ENCODE measurements at places on chromosomes 2 and 18.

- DNase-seq = no peak
Measured at GRCh38 chr2:217837530-217837929, 165.3 kb downstream of the TNS1 start.

DNA sequence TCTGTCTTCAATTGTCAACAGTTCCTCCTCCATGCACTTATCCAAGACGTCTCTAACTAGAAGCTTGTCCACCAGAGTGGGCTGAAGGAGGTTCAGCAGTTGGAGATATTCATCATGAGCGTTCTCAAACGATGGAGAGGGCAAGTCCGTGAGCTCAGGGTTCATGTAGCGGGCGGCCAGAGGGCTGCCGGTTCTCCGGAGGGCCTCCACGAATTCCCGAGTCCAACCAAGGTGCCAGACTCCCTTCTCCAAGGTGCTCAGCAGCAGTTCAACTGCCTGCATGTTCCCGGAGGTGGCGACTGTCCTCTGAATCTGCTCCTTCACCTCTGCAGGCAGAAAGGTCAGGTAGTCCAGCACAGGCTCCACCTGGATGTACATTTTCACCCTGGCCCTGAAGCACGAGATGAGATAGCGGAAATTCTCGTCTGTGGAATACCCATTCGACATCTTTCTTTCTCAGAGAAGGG lies 590 bp downstream of the IFIH1 start:
- DNase-seq = no peak

DNA sequence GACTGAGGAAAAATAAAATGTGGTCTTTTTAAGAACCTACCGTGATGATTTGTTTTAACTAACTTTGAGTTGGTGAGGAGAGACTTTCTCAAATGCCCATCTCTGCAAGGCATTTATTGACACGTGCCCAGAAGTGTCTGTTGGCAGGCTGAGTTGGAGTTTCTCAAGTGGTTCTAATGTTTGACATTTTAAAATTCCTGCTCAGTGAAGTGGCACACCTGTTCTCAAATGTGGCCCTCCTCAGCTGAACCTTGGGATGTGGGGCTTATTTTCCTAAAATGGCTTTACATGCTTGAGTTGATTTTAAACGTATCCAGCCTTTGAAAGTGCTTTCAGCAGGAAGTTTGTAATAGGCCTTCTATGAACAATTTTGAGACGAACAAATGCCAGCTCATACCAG lies 876 bp upstream of the CAVIN2 start:
- no peak for DNase-seq

GRCh38 chr2:157897106-157897971 lies 21.2 kb upstream of the ACVR1 start:
- DNase-seq = no peak

DNA sequence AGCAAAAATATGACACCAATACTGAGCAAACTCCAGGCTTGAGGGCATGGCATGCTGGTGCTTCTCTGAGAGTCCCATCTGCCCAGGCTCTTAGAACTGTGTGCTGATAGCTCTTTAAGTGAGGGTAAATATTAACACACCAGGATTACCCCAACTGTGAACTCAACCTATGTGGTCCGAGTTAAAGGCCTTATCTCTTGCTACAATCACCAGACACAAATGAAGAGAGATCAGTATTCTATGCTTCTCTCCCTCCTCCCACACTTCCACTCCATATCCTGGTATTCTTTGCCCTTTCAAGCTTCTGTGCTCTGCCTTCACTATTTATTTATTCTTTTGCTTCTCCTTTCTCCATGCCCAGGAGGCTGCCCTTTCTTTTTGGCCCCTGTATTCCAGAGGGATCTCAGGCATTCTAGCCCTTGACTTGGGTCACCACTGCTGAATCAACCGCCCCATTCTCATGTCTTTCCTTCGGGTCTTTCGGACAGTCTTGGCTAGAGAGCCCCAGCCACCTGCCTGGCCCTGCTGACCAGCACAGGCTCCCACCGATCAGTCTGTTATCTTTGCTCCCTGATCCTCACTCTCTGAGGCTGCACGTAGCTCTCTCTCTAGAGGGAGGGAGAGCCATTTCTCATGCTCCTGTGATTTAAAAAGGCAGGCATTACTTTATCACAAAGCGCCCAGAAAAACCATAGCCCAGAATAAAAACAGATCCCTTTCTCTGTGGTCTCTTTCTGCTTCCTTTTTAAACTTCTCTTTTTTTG lies 17.2 kb upstream of the HK2 start:
- no peak for DNase-seq

DNA sequence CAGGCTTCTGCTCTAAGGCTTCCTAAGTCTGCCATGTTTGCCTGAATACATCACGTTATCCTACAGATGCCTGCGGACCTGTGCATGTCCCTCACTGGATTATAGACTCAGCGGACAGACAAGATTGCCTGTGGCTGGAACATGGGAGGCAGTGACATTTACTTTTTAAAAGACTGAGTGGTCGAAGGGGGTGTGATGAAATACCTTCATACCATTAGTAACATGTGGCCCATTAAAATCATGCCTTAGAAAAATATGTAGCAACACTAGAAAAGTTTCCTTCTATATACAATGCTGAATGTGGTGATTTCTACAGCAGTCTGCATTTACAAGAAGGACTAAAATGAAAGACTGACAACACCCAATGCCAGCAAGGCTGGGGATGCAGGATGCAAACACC lies 154.4 kb downstream of the ASB1 start:
- no peak for DNase-seq

GRCh38 chr2:74952575-74952974 lies 5.9 kb upstream of the POLE4 start:
- DNase-seq = no peak

GRCh38 chr2:26480566-26481423 lies 2.9 kb upstream of the OTOF start:
- DNase-seq = no peak

DNA sequence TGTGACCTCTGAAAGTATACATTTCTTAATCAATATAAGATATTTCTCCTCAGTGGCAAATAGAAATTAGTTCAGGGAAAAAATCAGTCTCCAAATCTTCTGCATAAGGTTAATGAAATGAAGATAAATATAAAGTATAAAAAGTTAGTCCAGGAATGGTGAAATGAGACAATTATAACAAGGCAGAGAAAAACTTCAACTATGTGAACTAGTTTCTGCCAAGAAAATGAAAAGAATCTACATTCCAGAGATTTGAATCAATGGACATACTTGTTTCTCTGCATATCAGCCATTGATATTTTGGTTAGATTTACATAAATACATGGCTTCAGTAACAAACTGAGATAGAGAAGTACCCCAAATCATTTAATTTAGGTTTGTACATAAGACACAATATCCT lies 249.0 kb downstream of the EXOC6B start:
- DNase-seq = no peak

GRCh38 chr2:128755695-128756364 lies 437.2 kb upstream of the HS6ST1 start:
- no peak for DNase-seq
